ENCODE measurements at places on chromosomes 2 and 18.

DNA sequence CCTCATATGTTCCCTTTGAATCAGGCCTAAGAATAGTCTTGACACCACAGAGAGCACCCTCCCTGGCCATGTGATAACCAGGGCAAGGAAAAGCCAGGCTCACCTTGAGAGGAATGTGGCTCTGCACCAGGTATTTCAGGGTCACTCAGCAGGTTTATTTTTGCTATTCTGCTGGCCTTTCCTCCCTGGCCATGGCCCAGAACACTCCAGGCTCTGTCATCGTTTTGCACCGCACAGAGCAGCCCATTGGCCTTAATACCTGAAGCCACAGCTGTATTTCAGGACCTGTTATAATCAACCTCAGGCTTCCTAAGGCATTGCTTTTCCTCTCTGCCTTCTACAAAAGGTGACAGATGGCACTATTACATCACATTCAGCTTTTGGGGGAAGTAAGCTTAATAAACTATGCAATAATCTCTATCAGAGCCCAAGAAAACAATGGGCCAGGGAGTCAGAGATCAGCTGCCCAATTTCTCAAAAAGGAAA lies 668.3 kb downstream of the IRS1 start:
- no peak for DNase-seq

DNA sequence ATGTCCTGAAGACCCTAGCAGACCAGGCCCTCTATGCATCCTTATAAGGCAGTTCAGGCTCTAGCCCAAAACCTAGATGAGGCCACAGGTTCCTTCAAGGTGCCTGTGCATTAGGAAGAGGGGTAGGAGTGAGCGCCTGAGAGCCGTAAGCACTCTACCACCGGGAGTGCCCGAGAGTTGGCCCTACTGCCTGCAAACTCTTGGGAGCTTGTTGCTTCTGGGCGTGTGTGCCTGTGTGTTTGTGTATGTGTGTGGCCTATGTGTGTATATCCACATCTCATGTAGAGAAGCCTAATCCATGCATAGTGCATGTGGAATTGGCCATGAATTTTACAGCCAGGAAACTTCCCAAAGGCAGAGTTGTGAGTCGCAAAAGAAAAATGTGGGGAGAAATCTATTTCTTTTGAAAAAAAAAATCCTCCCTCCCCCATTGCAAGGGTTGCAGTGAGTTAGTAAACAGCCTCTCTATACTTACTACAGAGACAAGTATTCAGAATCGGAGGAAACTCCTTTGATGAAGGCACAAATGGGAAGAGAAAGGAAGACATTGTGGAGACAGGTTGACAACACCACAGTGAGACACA lies 96.8 kb downstream of the ADD2 start:
- no peak for DNase-seq

- no peak for DNase-seq
Observed at GRCh38 chr2:236872981-236873380, 212.7 kb upstream of the COPS8 start.

GRCh38 chr18:36120297-36120696 lies 8.8 kb downstream of the SLC39A6 start:
- DNase-seq: no peak

- DNase-seq: no peak
Observed at GRCh38 chr2:173434762-173435569, 80.3 kb downstream of the CDCA7 start.

GRCh38 chr18:74084184-74084855 lies 63.3 kb downstream of the FBXO15 start:
- no peak for DNase-seq

DNA sequence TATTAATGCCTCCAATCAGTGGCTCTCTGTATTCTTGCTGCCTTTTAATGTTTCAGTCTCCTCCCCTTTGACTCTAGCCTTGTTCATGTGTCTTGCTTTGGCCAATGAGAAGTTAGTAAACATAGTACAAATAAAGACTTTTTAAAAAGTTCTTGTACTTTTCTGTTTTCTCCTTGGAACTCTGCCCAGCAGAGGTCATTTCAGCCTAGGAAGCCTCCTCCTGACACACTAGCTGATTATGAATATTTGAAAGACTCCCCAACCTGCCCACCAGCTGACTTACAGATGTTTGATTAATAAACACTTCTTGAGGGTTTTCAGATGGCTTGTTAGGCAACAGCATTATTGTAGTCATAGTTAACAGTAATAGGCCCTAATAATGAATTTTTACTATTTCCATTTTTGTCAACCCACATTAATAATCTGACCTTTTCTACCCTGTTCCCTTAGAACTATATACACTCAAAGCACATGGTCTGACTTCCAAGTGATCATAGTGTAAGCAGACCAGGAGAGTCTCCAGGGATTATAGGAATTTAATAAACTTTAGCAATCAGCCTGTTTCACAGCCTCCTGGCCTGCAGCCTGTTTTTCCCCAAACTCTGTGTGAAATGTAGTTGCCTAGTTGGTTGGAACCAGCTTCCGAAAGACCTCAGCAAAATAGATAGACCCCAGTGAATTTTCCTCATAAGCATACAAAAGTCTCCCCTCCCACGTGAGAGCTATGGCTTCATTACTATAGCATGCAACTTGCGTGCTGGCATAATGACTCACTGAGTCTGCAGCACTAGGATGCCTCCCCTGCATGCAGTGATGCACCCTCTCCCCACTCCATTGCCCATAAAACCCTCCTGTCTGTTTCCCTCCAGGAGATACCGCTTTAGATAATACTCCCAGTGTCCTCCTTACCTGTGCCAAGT lies 670.7 kb upstream of the ZNF804A start:
- DNase-seq: no peak

DNA sequence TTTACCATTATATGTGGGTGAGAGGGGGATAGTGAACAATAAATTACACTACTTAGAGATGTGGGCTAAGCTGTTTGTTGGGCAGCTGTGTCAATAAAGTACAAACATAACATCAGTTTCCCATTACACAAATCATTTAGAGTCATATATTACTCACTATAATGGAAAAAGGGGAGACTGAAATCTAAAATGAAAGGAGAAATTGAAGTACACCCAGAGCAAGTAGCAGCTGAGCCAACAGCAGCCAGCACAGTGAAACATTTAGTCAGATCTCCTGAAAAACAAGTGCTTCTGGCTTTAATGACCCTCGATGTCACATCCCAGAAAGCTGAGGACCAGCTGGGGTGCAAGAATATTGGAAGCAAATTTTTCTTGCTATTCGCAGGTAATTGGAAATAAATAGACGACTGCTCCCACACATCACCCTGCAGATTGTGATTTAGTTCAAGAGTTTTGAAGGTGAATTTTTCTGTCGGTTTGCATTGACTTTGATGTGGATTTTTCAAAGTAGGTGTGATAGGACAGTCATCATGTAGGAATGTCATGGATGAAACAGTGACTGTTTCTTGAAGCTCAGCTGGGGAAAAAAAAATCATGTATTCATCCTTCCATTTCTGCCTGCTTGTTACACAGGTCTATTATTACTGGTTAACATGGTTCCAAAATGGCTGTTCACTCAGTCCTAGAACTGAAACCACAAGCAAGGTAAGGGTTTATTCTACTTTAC lies 1607.3 kb upstream of the CELF4 start:
- DNase-seq: no peak

DNA sequence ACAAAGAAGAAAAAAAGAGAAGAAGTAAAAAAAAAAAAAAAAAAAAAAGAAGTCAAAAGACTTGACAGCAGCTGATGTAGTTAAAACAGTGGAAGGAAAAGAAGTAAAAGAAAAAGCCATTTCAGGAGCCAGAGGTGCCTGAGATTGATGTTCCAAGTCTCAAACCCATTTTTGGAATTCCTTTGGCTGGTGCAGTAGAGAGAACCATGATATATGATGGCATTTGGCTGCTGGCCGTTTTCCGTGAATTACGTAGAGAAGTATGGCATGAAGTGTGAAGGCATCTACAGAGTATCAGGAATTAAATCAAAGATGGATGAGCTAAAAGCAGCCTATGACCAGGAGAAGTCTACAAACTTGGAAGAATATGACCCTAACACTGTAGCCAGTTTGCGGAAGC lies 7.6 kb upstream of the CHST10 start:
- no peak for DNase-seq

DNA sequence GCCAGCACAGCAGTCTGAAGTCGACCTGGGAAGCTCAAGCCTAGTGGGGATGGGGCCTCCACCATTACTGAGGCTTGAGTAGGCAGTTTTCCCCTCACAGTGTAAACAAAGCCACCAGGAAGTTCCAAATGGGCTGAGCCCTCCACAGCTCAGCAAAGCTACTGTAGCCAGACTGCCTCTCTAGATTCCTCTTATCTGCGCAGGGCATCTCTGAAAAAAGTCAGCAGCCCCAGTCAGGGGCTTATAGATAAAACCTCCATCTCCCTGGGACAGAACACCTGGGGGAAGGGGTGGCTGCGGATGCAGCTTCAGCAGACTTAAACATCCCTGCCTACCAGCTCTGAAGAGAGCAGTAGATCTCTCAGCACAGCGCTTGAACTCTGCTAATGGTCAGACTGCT lies 218.4 kb upstream of the VRK2 start:
- DNase-seq: no peak
